ENCODE measurements at places on chromosomes 1 and 21.

- no peak for DNase-seq
Measured at GRCh38 chr21:26154753-26155152, 15.8 kb downstream of the APP start.

GRCh38 chr21:41678016-41678923 lies 88.6 kb downstream of the RIPK4 start:
- no peak for DNase-seq

- DNase-seq, result no peak
Measured at GRCh38 chr1:13708380-13708982, 8.5 kb downstream of the PRDM2 start.

DNA sequence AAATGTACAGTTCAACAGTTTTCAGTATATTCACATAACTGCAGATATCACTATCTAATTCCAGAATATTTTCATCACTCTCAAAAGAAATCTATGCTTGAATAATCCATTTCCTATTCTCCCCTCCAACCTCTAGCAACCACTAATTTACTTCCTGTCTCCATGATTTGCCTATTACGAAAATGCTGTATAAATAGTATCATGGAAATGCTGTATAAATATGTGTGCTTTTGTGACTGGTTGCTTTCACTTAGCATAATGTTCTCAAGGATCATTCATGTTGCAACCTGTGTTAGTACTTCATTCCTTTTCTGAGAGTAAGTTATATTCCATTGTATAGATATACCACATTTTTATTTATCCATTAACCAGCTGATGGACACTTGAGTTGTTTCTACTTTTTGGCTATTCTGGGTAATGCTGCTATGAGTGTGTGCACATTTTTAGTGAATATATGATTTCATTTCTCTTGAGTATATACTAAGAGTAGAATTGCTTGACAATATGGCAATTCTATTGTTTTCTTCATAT lies 115.6 kb downstream of the TNFSF18 start:
- no peak for DNase-seq

GRCh38 chr1:160451119-160451858 lies 50.9 kb downstream of the VANGL2 start:
- DNase-seq, result no peak

GRCh38 chr1:64809309-64809708 lies 64.4 kb downstream of the RAVER2 start:
- DNase-seq, result no peak

DNA sequence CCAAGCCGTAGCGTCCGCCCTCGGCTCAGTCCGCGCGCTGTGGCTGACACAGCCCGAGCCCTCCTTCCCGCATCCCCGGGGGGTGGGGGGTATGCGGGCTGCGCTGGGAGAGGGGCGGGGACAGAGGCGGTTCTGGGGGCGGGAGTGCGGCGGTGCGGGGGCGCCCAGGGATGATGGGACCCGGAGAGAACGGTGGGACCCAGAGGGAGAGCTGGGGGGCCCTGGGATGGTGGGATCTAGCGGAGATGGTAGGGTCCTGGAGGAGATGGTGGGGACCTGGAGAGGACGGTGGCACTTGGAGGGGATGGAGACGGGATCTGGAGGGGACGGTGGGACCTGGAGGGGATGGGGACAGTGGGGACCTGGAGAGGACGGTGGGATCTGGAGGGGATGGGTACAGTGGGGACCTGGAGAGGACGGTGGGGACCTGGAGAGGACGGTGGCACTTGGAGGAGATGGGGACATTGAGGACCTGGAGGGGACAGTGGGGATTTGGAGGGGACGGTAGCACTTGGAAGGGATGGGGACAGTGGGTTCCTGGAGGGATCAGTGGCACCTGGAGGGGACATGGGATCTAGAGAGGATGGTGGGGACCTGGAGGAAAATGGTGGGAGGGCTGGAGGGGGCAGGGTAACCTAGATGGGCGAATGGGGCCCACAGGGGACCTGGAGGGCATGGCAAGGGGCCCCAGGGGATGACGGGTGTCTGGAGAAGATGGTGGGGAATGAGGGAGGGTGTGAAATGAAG lies 477 bp downstream of the SNAP47 start:
- no peak for DNase-seq

DNA sequence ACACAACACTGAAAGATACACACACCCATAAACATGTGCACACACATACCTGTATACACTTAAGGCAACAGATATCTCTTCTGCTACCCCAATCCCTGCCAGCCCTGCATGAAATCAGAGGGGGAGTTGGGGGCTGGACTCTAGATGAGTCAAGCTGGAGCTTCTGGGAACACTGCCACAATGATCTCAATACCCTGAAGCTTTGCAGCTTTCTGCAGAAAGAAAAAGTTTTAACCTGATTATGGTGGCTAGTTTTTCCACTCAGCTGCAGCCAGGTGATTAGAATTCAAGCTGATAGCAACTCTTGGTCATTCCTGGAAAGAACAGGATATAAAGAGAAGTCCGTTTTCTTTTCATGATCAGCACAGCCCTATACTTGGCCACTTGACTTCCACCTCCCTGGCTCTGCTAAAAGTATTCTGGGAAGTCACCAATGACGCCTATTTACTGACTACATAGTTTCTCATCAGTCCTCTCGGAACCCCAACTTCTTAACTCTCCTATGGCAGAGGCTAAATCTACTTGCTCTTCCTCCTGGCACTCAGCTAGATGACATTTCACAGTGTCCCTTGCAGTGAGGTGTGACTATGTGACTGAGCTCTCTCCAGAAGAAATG lies 20.7 kb upstream of the DNASE2B start:
- no peak for DNase-seq

DNA sequence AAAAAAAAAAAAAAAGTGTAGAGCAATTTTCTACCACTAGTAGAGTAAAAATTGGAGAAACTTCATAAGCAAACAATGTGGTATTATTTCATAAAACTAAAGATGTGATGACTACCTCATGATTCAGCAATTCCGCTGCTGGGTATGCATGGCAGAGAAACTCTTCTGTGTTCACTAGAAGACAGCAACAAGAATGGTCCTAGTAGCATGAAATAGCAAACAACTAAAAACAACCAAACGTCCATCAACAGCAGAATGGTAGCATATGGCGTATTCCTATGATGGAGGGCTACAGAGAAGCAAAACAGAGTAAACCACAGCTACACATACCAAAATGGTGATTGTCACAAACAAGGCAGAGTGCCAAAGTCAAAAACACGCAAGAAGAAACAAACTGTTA lies 18.9 kb downstream of the HTR1D start:
- no peak for DNase-seq

- DNase-seq, result no peak
Measured at GRCh38 chr1:7256526-7256925, 471.3 kb downstream of the CAMTA1 start.

- peak; percentile 21 for DNase-seq
Measured at GRCh38 chr1:118247593-118247992, 62.6 kb upstream of the SPAG17 start.

- no peak for DNase-seq
Measured at GRCh38 chr1:3290915-3291314, 163.6 kb upstream of the ARHGEF16 start.

DNA sequence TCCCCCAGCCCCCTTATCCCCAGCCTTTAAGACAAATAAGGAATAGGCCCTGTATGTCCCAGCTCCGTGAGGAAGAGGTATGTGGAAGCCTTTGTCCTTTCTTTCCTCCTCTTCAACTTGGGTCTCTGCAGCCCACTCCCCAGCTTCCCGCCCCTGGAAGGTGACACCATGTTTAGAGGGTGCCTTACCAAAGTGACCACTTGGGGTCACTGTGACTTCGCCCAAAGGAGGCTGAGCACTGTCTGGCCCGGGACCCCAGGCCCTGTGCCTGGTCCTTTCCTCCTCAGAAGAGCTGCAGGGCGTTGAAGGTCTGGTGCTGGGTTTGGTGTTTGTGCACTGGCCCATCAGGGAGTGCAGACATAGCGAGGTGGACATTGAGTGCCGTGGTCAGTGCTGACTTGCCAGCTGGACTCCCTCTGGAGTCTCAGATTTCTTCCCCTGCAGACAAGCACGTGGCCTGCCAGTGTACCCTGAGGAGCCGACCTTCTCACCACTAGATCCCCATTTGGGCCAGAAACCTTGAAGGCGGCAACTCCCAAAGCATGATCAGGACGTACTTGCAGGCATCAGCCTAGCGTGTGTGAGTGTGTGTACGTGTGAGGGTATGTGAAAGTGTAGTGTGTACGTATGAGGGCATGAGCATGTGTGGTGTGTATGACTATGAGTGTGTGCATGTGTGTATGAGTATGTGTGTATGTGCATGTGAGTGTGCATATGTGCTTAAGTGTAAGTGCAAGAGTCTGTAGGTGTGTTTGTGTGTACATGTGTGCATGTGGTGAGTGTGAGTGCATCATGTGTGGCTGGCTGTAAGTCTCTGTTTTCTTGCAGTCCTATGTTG lies 181.4 kb upstream of the KIAA0040 start:
- DNase-seq, result peak; percentile 75

DNA sequence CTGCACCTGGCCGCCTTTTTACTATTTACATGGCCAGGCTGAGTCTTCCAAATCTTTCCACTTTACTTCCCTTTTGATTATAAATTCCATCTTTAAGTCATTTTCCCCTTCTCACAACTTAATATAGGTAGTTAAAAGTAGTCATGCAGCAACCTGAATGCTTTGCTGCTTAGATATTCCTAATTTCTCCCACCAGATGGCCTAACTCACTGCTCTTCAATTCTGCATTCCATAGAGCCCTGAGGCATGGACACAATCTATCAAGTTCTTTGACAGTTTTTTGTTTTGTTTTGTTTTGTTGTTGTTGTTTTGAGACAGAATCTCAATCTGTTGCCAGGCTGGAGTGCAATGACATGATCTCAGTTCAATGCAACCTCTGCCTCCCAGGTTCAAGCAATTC lies 21.7 kb upstream of the FAAH start:
- DNase-seq, result no peak

DNA sequence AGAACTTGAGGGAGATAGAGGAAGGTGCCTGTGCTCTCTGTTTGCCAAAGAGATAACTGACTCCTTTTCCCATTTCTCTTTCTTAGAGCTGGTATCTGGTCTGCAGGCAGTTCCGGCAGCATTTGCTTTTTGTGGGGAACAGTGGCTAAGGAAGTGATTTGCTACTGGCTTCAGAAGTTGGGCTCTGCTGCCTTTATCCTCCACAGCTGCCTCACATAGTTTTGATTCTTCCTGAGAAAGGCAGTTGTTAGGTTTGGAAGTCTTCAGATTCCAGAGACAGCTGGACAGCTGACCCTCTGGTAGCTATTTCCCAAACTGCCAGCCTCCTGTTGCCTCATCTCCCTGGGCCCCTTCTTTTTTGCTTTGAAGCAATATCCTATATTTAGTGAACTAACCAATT lies 62.6 kb upstream of the MACF1 start:
- peak; percentile 32 for DNase-seq

- no peak for DNase-seq
Measured at GRCh38 chr1:21287905-21288514, 2.3 kb downstream of the ECE1 start.

GRCh38 chr1:167904652-167905130 lies 9.2 kb downstream of the ADCY10 start:
- DNase-seq, result no peak

DNA sequence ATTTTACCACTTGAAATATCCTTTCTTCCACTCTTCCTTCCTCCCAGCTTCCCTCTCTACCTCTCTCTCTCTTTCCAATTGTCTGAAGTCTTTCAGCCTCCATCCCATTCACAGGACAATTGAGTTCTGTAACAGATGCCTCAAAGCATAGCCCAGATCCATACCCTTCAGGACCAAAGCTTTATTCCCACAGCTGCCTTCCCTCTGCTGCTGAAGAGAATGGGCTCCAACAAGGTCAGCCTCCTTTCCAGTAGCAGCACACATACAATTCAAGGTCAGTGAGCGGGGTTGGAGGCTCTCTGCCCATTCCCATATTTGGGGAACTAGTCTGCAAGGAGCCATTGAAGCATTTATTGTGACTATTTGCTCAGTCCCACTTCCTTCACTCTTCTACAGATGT lies 179.9 kb downstream of the DPYD start:
- DNase-seq, result no peak

DNA sequence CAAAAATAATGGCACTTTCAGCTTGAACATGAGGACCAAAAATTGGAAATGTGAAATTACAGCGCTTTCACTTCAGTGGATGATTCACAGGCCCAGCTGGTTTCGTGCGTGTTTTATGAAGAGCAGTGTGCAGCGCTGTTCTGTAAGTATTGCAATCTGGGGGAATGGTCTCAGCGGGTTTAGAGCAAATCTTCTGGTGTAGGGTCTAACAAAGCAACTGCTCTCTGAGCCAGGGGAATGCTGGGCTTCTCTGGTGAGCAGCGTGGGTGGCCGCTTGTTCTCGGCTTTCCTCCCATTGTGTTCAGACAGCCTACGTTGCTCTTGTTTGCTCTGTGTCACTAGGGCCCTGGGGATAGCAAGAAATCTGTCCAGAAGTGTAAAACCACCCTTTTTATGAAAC lies 42.4 kb upstream of the GADD45A start:
- DNase-seq, result no peak

GRCh38 chr1:66433611-66434010 lies 100.3 kb upstream of the SGIP1 start:
- DNase-seq, result no peak

DNA sequence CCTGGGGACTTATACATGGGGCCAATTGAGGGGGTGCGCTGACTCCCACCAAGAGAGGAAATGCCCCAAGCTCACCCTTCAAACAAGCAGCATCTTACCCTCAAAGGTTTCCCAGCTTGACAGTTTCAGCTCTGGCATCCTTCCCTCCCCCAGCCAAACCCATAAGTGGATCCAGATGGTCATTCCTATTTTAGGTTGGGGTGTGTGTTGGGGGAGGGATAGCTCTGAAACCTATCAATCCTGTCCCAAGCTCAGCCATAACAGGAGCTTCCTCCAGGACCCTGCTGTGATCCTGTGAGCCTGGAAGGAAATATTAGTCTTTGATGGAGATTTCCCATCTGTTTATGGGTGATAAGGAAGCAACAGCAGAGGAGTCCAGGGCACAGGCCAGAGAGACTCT lies 3.4 kb upstream of the TMEM222 start:
- no peak for DNase-seq

DNA sequence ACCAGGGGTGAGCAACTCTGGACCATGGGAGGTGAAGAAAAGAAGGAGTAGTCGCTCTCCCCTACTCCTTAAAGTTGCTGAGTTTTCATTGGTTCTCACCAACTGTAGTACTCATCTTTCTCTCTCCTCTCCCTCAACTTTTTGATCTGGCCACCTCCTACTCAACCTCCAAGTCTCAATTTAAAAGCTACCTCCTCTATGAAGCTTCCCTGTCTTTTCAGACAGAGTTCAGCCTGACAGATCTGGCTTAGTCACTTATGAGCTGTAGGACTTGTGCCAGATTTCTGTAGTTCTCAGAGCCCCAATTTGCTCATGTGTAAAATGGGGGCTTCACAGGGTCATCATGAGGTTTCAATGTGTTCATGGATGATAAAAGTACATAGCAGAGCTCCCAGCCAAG lies 34.5 kb upstream of the HTR1D start:
- no peak for DNase-seq

GRCh38 chr1:56915960-56916359 lies 49.9 kb downstream of the C8B start:
- no peak for DNase-seq

- no peak for DNase-seq
Measured at GRCh38 chr1:64005801-64006200, 197.6 kb upstream of the UBE2U start.

GRCh38 chr1:224703702-224704101 lies 87.6 kb downstream of the CNIH3 start:
- DNase-seq, result no peak

GRCh38 chr21:25425156-25425555 lies 182.1 kb downstream of the MRPL39 start:
- no peak for DNase-seq

- no peak for DNase-seq
Measured at GRCh38 chr1:201452866-201453265, 16.1 kb downstream of the PHLDA3 start.
